ENCODE measurements at places on chromosomes 7 and 10.

GRCh38 chr10:67262675-67263074, 336.8 kb downstream of the LRRTM3 start:
- no peak for DNase-seq

- no peak for DNase-seq
These were observed 44.8 kb upstream of the HPSE2 start for GRCh38 chr10:99280472-99280871.

DNA sequence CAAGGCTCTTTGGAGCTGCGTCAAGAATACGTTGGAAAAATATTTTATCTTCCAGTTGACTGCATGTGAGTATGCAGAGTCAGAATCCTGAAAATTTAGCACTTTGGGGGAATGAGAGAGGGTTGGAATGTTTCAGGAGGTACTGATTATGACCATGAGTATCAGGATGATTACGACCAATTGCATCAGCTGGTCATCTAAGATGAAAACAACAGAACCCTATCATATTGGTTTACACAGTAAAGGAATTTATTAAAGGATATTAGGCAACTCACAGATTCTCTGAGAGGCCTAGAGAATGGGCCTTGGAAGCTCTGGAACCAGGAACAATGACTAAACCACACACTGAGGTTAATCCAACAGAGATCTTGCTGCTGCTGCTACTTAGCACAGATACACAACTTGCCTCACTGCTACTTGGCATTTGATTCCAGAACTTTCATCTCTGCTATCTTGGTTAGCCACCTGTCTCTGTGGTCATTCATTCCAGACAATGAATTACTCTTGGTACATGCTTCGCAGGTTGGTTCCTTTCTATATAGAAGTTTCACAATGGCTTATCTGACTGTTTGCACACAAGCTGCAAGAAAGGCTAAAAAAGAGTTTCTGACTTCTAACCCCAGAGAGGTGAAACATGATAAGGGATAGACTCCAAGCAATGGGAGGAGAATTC, 68.0 kb upstream of the CTTNBP2 start:
- DNase-seq, result no peak

GRCh38 chr7:91396-92175, 100.8 kb upstream of the FAM20C start:
- no peak for DNase-seq

GRCh38 chr7:1366801-1367405, 92.4 kb downstream of the MICALL2 start:
- no peak for DNase-seq

GRCh38 chr10:118882741-118883140, 128.0 kb upstream of the CACUL1 start:
- DNase-seq, result no peak

GRCh38 chr10:96044736-96045135, 1.4 kb downstream of the CCNJ start:
- peak; percentile 65 for DNase-seq

GRCh38 chr7:158267742-158268435, 319.7 kb downstream of the PTPRN2 start:
- no peak for DNase-seq

- no peak for DNase-seq
These were observed 94.8 kb downstream of the KCNMA1 start for GRCh38 chr10:77542710-77543259.

DNA sequence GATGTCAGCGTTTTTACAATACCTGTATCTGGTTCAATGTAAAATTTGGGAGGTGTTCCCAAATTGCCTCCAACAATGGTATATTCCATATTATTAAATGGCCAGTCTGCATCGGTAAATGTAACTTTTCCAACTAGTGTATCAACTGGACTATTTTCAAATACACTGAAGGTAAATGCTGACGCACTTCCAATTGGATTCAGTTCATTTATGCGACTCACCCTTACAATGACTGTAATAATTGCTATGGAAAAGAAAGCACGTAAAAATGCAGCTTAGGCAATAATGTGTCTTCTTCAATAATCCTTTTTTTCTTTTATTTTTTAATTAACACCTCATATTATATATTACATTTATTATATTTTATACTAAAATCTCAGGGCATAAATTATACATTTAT, 209.1 kb downstream of the HGF start:
- DNase-seq, result no peak

GRCh38 chr7:79282882-79283602, 170.4 kb downstream of the MAGI2 start:
- DNase-seq, result peak; percentile 69

Measured in fibroblast of pulmonary artery (primary cell).